ENCODE measurements at places on chromosomes 2 and 18. TPM values are rescaled to one million over a fixed set of nuclear protein-coding genes. Genes with fewer than 3 reads are reported as not detected.

DNA sequence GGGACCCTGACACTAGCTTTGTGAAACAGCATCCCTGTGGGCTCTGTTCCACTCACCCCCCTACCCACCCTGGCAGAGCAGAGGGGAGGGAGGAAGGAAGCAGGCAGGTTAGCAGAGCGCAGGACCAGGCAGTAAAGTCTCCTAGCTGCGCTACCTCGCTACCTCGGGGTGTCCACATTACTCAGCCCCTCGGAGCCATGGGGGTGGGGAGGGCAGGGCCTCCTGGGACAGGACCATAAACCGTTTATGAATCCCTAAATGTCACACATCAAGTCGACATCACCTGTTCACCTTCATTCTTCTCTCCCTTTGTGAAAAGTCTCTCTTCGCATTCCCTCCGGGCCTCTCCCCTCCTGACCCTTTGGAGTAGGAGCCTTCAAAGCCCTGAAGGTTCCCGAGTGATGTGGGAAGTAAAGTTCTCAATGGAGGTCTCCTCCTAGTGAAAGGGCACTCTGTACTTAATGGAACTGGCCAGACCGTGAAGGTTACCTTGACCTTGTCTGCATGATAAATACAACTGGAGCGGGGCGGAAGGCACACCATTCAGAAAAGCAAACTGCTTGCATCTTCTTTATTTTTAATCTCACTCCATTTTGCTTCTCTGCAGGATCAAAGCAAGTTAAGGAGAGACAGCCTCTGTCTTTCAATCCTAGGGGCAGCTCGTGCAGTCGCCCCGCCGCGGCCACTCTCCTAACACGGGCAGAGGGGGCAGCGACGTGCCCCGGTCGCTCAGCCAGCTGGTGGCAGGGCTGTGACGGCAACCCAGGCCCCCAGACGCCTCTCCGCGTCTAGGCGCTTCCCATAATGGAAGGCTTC lies 23.7 kb upstream of the SMAD7 start:
- no peak for DNase-seq

DNA sequence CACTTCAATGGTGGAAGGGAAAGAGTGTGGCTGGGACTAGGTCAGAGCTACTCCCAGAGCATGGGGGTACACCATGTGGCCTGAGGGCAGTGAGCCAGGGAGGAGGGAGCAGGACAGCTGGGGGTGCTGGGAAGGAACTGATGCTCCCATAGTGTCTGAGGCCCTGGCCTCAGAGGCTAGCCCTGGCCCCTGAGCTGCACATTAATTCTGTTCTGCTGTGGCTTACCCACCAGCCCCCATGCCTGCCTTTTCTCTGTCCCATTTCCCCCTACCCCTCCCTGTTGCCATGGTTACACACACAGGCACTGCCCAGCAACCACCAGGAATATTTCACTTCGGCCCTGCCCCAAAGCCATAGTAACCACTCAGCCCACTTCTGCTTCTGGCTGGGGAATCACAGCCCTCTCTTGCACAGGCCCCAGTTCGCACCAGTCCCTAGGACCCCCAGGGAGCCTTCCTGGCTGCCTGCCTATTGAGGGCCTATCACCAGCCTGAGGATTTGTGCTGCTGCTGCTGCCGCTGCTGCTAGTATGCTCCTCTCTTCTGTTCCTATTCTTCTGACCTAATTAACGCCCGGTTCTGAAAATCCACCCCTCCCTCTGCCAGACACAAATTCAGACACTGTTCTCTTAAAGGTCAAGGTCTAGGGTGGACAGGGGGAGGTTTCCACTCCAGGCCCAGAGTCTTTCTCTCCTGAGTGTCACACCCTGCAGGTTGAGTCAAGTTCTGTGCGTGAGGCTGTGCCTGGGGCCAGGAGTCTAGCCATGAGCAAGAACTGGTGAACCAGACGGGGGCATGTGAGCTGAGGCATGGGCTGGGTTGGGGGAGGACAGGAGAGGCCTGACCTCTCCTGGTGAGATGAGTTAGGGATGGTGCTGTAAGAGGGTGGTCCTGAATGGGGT lies 87.1 kb upstream of the MCFD2 start:
- DNase-seq: peak; percentile 47

DNA sequence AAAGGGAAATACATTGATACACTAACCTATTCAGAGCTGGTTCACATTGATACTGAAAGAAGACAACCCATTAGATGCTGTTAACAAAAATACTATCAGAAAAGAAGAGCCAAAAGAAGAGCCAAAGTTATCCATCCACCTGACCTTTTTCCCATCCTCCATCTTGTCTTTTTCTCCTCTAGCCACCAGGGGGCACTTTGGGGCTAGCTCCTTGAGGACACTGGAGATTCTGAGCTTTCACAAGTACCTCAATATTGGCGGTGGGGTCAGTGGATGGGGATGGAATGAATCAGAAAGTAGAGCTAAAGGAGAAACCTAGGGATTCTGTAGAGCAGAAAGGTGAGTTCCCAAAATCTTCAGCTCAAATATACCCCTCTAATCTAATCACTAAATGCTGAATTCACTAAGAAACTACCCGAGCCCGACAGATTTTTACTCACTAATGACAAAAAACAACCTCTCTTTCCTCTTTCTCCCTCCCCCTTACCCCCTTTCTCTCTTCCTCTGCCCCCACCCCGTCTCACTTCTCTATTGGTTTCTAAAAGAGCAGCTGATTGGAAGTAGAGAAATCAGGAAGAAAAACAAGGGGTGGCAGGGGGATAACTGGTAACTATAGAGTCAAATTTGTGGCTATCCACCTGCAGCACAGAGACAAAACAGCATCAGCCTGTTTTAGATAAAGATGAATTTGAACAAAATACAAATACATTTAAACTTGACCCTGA lies 203.3 kb downstream of the TCF4 start:
- peak; percentile 85 for DNase-seq

GRCh38 chr18:75261430-75262223 lies 51.0 kb downstream of the TSHZ1 start:
- no peak for DNase-seq

GRCh38 chr18:30093376-30093775 lies 949.2 kb downstream of the DSC3 start:
- no peak for DNase-seq

The LYPD6B gene
- polyA plus RNA-seq: 3.6 TPM

DNA sequence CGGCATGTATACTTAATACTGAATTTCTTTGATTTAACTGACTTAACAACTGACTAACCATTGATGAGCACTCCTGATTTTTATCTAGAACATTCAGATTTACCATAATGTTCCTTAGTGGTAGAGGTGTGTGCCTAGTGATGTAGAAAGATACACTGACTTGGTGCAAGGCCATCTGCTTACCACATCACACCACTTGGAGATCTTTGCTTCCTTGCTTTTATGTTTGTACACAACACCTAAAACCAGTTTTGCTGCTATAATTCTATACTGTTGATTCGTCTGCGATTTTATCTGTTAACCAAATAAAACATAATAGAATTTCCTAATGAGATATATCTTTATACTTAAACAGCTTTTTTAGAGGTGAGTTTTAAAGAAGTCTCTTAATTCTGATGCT lies 3.9 kb upstream of the FARP2 start:
- no peak for DNase-seq

- no peak for DNase-seq
These were observed 6.1 kb downstream of the RASGRP3 start for GRCh38 chr2:33482518-33482917.

GRCh38 chr2:38384338-38384737 lies 7.3 kb upstream of the ATL2 start:
- DNase-seq: no peak

GRCh38 chr2:152056418-152056817 lies 42.4 kb downstream of the CACNB4 start:
- no peak for DNase-seq

DNA sequence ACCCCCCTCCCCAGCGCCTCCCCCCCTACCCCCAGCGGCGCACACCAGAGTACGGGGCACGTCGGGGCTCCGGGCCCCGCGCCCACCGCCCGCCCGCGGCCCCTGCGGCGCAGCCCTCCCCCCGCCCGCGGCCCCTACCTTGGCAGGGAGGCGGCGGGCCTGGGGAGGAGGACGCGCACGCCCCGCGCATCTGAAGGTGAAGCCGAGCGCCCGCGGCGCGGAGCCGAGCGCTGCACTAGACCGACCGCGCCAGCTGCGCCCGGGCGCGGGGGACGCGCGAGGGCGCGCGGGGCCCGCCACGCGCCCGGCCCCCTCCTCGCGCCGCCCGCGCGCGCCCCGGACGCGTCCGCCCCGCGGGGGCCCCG lies at the start of gene ZNF516:
TSS of gene ZNF516 (minus strand) at position 237 of the 365 bp plus-strand sequence. CDS start 52,188 bp downstream, outside the sequence.
- peak; percentile 74 for DNase-seq

- DNase-seq: peak; percentile 73
These were observed 4.2 kb downstream of the MEIS1 start for GRCh38 chr2:66438891-66439811.

DNA sequence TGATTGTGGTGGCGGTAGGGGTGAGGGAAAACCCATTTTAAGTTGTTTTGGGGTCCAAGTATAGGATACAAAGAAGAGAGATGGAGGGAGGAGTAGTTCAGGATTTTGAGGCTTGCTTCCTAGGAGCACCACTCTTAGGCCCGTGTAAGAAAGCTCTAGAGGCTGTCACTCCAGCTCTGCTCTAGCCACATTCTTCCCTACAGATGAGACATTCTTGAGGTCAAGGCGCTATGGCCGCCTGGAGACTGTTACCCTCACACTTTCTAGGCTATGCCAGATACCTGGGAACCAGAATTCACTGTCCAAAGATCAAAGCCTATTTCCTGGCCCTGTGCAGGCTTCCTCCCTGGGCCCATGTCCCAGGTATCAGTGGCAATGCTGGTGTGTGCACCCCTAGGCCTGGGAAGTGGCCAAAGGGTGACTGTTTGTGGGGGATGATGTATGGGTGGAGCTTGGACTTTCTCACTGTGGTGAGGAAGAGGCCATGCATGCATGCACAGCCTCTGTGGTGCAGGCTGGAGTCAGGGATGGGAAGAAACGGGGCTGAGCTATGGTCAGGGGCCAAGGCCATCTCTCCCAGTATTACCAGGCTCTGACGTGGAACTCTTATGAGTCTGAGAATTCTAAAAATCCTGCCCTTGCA lies 7.0 kb upstream of the TTL start:
- no peak for DNase-seq

DNA sequence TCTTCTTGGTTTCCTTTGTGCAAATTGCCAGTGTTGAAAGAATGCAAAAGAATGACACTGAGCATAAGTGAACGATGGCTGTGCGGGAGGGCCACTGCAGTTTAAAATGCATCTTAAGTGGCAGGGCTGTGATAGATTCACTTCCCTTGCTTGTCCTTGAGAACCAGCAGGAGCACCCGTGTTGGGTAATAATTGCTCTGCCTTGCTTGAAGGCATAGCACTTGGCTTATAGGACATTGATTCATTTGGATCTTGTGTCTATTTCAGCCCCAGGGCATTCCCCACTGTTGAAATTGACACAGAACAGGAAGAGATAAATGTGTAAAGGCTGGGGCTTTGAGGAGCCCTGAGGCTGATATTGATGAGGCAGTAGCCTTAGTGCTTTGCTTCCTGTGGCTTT lies 1003.7 kb upstream of the GYPC start:
- DNase-seq: no peak

DNA sequence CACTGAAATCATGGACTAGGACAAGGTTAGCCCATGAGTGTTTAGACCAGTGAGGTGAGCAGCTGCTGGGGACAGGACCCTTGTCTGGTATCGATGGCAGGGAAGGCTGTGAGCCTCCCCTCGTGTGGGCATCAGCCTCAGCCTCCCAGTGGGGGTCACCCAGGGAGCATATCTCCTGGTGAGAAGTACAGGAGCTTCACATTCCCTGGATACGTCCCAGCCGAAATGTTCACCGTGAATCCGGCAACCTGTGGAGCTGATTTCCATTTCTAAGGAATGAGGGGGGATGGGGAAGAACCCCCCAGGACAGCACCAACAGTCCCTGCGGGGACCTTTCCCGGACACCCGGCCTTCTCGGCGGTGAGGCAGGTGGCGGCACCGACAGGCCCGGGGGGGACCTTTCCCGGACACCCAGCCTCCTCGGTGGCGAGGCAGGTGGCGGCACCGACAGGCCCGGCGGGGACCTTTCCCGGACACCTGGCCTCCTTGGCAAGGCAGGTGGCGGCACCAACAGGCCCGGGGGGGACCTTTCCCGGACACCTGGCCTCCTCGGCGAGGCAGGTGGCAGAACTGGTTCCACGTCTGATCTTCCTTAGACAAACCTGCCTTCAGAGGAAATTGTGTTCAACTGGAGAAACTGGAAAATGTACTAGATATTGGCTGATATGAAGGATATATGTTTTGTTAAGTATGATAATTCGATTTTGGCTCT lies 21.2 kb downstream of the RTP5 start:
- no peak for DNase-seq

The CD207 gene
- polyA plus RNA-seq: not detected

GRCh38 chr18:49988733-49989132 lies 175.4 kb upstream of the ACAA2 start:
- peak; percentile 14 for DNase-seq

DNA sequence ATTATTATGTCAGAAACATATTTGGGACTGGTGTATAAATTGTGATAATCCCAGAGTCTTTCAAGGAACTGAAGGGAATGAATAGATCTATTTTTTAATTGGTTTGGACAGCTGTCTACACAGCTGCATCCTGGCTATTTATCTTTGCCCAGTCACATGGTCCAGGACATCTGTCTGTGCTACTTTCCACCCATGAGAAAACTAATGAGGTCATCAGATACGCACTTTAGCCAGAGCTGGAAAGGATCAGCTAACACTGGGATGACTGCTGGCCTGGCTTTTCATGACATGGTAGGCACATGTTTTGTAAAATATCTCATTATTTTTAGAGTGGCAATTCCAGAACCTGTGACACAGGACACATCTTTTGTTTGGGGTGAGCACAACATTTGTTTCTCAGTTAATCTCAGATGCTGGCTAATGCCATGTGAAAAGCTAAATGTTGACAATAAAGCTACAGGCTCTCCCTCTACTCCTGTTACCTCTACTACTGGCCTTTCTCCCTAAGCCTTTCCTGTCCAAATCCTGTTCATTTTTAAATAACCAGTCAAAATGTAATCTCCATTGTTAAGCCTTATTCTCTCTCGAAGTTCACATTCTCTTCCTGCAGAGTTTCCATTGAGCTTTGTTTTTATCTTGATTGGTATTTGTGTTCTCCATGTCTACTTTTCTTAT lies 500.7 kb downstream of the RIT2 start:
- no peak for DNase-seq

The CFAP65 gene
- 0.37 TPM for polyA plus RNA-seq

The POLE4 gene
- polyA plus RNA-seq: 105 TPM

DNA sequence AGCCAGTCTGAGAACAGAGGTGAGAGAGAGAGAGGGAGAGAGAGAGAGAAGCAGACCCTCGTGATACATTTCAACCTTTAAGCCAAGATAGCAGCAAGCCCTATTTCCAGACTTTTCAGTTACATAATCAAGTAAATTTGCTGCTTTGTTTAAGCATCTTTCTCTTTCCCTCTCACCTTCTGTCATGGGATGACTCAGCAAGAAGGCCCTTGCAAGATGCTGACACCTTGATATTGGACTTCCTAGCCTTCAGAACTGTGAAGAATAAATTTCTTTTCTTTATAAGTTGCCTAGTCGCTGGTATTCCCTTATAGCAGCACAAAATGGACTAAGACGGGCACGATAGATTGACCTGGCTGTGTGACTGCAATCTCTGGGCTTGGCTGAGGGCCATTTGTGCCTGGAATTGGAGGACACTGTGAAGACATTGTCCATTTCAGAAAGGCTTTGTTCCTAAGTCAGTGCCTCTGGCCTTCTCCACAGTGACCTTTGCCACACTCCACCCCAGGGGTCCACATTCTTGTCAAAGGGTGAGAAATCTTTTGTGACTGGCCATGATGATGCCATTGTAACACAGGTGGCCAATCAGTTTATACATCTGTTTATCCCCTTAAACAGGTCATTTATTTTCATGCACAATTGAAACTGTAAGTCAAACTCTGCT lies 51.3 kb upstream of the ITSN2 start:
- DNase-seq: peak; percentile 41

- DNase-seq: peak; percentile 47
These were observed 37.2 kb downstream of the GALNT1 start for GRCh38 chr18:35618696-35619095.

The PLCD4 gene
- 1.7 TPM for polyA plus RNA-seq
